ENCODE measurements at places on chromosomes 7 and 10.

DNA sequence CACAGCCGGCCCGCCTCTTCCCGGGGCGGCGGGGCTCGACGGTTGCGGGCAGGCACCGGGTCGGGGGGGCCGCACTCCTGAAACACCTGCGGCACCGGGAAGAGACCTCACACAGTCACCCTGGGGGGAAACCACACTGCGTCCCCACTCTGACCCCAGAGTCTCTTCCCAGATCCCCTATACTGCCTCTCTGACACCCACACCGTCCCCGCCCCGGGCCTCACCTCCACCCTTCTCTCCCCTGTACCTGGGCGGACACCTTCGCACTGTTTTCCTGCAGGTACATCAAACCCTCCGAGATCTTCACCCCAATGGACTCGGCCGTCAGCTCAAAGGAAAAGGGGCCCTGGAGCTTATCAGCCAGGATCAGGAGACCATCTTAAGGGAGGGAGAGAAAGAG, 3.4 kb upstream of the GAL3ST4 start:
- no peak for DNase-seq

GRCh38 chr10:15703151-15703880, 16.4 kb downstream of the ITGA8 start:
- no peak for DNase-seq

GRCh38 chr10:93554760-93555432, 11.6 kb upstream of the FFAR4 start:
- peak; percentile 88 for DNase-seq

GRCh38 chr7:115059321-115059720, 137.4 kb downstream of the MDFIC start:
- no peak for DNase-seq

DNA sequence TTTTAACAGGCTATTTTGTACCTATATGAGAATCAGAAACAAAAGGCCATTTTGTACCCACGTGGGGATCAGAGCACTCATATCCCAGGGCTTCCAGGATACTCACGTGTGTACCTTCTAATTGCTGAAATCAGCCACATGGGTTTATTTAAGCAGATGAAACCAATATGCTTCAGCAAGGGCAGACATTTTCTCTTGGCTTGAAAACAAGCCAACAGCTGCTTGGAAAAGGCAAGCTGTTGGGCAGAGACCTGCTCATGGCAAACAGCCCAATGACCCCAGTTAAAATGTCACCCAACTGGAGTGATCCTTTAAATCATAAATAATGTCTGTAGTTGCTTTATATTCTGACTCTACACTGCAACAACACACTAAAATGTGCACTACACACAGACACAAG, 26.5 kb upstream of the TOMM7 start:
- no peak for DNase-seq

- DNase-seq: no peak
Observed at GRCh38 chr7:30524545-30524944, 19.9 kb upstream of the GGCT start.

- DNase-seq: no peak
Observed at GRCh38 chr10:101414034-101414433, 60.1 kb downstream of the BTRC start.

DNA sequence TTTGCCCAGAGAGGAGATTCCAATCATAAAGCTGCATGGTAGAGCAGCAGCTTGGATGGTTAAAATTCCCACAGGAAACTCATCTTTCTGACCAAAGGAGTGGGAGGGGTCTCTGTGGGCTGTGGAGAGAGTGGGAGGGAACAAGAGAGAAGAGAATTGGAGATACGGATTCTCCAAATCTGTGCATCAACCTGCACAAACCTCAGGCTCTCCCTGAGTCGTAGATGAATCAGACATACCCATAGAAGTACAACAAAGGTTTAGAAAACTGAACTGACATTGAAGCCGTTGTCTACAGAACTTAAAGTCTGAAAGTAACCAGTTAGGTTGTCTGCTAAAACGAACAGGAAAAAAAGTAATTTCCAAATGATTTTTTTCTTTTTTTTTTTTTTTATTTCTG, 41.9 kb downstream of the CYCS start:
- DNase-seq: no peak

DNA sequence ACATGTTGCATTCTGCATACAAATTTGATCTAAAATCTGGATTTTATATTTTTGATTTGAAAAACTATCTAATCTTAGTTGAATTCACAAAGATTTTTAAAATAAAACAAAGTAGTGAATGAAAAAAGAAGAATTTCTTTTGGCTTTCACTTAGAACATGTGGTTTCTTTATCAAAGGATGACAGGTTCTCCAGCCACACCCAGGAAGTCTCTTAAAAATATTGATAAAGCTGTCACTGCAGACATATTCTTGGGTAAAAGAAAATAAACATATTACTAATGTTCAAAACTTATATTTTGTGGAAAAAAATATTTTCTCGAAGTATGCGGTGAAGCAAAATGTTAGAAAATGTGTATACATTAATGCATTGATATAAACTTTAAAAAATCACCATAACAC, 44.3 kb downstream of the ARL4A start:
- DNase-seq: no peak

GRCh38 chr7:69837387-69838068, 239.3 kb downstream of the AUTS2 start:
- DNase-seq: peak; percentile 48

DNA sequence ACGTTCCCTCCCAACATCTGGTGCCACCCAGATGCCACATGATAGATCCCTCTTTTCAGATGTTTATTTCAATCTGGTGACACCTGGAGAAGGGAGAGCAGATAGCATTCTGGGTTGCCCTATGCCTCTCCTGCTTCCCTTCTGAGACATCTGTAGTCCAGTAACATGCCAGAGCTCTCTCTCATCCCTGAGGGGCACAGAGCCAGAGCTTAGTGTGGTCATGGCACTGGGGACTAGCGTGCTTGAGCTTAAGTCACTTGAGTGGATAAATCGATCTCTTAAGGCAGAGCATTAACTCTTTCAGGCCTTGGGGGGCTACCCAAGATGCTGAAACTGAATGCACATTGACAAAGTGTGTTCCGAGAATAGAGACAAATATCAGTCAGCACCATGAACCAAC, 47.9 kb downstream of the WNT2 start:
- DNase-seq: no peak

GRCh38 chr7:13904689-13905088, 84.8 kb downstream of the ETV1 start:
- no peak for DNase-seq

- no peak for DNase-seq
Observed at GRCh38 chr10:33137356-33138005, 179.5 kb upstream of the ITGB1 start.

DNA sequence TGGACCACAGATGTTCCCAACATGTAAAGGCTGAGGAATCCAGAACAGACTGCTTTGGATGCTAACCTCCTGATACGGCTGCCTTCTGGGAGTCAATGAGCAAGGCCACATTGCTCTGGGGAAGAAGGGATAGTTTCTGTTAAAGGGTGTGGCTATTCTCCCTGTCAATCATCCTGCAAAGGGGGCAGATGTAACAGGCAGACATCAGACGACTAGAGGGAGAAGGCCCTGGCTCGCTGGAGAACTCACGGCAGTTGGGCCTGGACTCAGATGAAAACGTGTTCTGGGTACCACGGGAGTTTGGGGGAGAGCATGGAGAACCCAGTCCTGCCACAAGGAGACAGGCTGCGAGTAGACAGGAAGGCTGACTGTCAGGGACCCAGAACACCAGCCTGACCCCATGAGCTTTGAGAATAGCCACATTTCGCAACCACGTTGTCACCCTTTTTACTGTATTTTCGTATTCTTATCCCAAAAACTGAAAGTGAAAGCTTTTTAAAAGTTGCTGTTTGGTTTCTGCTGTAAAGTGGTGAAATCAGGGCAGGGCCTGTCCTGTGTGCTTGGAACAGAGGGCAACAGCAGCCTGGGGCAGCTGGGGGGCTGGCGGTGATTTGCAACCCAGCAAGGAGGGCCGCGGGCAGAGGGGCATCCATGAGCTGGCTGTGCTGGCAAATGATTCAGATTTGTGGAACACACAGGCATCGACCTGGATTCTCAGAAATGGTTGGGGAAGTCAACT, 95.3 kb downstream of the MYOF start:
- DNase-seq: no peak

- DNase-seq: no peak
Observed at GRCh38 chr10:72455889-72456595, 101.3 kb upstream of the DNAJB12 start.

GRCh38 chr10:60295028-60295937, 94.4 kb downstream of the ANK3 start:
- DNase-seq: no peak

DNA sequence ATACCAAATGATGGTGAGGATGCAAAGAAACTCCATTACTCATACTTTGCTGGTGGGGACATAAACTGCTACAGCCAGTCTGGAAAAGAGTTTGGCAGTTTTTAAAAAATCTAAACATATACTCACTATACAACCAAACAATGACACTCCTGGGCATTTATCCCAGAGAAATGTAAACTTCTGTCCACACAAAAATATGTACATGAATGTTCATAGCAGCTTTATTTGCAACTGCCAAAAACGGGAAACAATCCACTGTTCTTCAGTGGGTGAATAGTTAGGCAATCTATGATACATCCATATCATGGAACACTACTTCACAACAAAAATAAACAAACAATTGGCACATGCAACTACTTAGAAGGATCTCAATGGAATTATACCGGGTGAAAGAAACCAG, 276.4 kb upstream of the SP8 start:
- DNase-seq: no peak

GRCh38 chr10:133110133-133110532, 22.4 kb downstream of the ADGRA1 start:
- no peak for DNase-seq

- no peak for DNase-seq
Observed at GRCh38 chr10:96987842-96988175, 155.7 kb downstream of the LCOR start.

GRCh38 chr7:3861386-3861785, 560.3 kb downstream of the SDK1 start:
- DNase-seq: no peak

DNA sequence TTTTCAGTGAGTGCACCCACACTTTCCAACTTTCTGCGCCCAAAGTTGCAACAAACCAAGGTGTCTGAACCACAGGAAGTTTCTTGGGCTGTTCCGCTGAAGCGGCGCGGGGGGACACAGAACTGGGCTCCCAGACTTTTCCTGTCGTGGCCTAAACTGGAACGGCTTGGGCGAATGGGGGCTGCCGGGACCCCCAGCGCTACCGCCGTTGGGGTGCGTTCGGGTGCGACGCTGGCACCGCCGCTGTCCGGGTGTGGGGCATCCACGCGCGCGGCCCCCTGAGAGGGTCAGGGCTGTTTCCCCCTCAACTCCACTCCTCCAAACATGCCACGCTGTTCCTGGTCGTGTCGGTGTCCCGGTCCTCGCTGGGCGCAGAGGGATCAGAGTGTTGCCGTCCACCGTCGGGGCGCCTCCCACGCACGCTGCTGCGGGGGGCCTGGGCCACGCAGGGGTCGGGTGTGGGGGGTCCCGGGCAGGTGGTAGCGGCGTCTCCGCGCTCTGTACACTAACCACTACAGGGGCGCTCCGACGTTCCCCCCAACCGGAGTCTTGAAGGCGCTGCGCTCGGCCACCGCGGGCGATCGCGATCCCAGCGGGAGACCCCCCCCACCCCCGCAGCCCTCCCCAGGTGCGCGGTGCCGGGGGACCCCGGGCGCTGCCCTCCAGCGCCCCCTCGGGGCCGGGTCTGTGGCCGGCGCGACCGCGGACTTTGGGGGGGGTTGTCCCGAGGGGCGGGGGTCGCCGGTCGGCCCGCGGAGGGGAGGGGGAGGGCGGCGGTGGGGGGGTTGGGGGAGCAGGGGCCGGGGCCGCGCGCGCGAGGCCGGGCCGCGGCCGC, 2.2 kb upstream of the CUX1 start:
- peak; percentile 43 for DNase-seq

- peak; percentile 83 for DNase-seq
Observed at GRCh38 chr10:116796910-116797513, 52.3 kb upstream of the ENO4 start.

GRCh38 chr10:43056568-43057011, 20.3 kb upstream of the RET start:
- no peak for DNase-seq

- no peak for DNase-seq
Observed at GRCh38 chr7:46035166-46035565, 114.1 kb upstream of the IGFBP3 start.

DNA sequence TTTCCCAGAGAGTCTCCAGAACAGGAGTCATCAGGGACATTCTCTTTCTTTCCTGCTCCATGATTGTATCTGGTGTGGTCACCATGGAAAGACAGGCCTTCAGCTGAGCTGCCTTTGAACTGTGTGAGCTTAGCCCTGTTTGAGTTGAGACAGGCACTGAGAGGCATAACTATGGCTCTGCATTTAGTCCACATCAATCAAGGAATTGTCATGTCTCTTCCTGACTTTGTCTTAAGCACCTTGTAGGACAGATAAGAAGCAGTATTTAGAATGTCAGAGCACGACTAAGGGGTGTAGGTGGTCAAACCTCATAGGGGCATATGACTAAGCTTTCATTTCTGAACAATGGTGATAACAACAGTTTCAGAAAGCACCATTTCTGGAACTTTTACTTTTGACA, 53.5 kb downstream of the EPDR1 start:
- no peak for DNase-seq

All from ELF-1 (cell line).